ENCODE measurements at places on chromosomes 7 and 10. TPM values are rescaled to one million over a fixed set of nuclear protein-coding genes. Genes with fewer than 3 reads are reported as not detected.
A peak's percentile ranks its signal among the peaks of the same experiment; 100 is the strongest.

Gene CDK1
- 16.0 TPM for total RNA-seq

Gene CARD11
- 3.2 TPM for total RNA-seq

DNA sequence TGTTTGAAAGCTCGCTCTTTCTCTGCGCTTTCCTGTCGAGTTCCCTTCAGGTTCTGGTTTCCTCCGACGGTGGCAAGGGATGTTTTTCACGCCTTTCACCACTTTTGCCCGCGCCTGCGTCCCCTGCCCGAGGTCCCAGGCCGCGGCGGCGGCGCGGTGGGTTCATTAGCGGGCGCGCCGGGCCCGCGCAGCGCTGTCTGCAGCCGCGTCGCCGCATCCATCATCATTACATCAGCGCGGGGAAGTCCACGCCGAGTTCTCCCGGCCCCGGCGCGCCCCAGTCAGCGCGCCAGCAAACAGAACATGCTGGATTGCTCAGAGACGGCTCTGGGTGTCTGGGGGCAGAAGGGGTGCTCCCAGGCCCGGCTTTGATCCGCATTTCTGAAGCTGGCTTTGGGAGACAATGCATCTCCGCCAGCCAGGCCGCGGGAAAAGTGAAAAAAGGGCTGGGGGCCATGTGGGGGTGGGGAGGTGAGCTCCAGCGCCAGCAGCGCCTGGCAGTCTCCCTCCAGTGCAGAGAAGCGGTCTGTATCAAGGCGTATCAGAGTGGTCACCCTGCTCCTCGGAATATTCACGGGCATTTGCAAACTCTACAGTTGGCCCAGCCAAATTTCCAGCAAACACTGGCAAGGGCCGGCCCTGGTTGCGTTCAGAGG, 8.9 kb downstream of the GLI3 start:
- peak overlapping the region; percentile 2 for H3K4me3 ChIP-seq
- no peaks in the 10 kb centered on the region for H3K4me1 ChIP-seq
- DNase-seq: peak; percentile 81

- no peak overlapping the region for H3K4me3 ChIP-seq
- no peak for DNase-seq
- H3K27me3 ChIP-seq: no peaks in the 10 kb centered on the region
- no peaks in the 10 kb centered on the region for H3K36me3 ChIP-seq
- H3K27ac ChIP-seq: no peak overlapping the region
Measured at GRCh38 chr7:44449584-44449928, 40.9 kb downstream of the NUDCD3 start.

DNA sequence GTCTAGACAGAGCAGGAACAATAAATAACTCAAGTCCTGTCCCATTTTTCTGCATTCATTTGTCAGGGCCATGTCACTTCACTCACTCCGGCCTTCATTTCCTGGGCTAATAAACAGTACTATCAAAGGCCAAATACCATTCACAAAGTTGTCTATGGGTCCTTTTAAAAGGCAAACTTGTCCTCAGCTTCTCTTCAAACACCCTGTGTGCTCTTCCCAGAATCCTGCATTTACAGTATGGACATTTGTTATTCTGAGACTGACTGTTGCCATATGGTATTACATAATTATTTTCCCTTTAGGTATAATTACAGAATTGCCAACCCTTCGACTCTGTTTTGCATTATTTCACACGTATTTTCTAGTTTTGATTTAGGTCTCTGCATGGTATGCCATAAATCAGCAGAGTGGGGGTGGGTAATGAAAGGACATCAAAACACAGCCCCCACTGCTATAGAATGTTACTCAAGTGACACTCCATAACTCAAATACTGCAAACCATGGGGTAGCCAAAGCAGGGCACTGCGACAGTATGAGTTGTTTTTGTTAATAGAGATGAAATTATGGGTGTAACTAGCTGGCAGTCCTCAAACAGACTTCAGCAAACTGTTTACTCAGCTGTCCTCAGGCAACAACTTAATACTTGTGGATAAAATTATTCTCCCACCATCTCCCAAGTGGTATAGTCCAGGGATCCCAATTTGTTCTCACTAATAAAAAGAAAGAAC, 183.7 kb downstream of the TRIL start:
- H3K27me3 ChIP-seq: no peaks in the 10 kb centered on the region
- no peak overlapping the region for H3K27ac ChIP-seq

DNA sequence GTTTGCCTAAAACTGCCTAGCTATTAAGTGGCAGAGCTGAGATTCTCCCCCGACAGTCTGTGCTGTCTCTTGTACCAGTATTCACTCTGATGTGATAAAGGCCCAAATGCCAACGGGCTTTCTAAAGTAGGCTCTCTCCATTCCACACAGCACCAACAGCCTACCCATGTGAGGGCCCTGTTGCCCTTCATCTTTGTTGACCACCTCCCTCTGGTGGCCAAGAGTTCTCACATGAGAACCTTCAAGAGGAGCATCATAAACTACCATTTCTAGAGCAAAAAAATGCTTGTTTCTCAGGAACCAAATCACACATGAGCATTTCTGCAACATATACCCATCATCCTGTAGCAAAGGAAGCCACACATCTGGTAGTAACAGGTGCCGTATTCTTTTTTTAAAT, 185.8 kb downstream of the GRM8 start:
- H3K4me3 ChIP-seq: no peak overlapping the region
- no peaks in the 10 kb centered on the region for H3K36me3 ChIP-seq
- H3K27ac ChIP-seq: no peak overlapping the region
- peak; percentile 0 for DNase-seq
- H3K27me3 ChIP-seq: no peaks in the 10 kb centered on the region
- H3K4me1 ChIP-seq: no peaks in the 10 kb centered on the region
